Brain pericyte (primary cell): ENCODE measurements at places on chromosomes 6 and 20.

DNA sequence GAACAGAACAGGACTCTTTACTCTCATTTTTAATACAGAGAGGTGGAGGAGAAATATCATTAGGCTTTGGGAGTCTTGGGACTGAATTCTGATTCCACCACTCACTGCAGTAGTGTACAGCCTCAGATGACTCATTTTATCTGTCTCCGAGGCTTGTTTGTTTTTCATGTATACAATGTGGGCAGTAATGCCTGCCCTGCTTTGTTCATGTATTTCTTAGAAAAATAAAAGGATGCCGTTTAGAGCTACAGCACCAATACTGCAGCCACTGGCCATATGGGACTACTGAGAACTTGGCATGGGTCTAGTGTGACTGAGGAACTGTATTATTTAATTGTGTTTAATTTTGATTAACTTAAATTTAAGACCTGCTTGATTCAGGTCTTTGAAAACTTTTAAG, 41.2 kb upstream of the JAG1 start:
- no peak for DNase-seq

DNA sequence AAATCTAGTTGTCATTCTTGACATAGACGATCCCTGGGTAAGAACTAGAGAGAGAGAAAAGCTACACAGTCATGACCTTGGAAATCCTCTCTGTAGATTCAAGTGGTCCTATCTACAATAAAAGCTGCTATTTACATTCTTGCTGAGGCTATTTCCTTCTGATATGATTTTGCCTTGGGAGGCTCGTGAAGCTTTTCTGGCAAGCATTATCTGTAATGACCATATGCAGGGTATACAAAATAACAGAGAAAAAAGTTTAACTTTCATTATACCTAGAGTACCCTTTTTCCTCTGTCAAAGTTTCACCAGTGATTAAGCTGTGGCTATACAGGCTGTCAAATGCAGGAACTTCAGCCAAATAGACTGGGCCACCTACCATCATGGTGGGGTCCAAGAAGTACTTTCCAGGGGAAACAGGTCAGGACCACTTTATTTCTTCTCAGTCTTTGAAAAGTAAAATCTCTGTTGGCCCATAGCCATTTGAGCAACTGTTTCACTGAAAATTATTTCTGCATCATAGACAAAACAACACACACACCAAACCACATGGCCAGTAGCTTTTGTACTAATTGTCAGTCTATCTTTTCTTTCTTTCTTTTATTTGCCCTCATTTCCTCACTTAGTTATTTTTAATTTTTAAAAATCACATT, 677.0 kb upstream of the ID4 start:
- no peak for DNase-seq

DNA sequence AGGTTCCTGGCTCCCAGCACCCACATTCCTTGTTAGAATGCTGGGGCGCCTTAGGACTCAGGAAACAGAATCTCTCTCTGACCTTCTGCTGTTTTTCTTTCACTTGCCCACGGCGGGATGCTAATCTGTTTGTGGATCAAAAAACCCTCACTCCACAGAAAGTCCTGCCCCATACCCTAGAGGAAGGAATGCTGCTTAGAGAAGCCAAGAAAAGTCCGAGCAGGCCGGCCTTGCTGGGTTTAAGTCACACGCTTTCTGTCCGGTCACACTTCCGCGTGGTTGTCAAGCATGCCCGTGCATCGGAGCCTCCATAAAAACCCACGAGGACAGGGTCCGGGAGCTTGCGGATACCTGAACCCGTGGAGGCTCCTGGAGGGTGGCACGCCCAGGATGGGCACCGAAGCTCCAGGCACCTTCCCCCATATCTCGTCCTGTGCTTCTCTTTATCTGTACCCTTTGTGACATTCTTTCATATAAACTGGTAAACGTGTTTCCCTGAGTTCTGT, 223.1 kb downstream of the NRN1 start:
- no peak for DNase-seq

DNA sequence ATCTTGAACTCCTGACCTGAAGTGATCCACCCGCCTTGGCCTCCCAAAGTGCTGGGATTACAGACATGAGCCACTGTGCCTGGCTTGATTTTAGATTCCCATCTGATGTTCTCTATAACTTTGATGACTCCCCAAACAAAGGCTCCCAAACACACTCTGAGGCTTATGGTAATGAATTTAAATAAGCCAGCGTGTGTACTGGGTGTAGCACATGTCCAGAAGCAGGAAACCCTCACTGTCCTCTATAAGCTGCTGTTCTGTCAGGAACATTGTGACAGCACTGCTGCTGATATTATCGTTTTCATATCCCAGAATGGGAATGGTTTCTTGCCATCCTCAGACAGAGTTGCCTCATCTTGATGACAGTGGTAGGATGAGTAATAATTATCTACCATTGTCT, 54.1 kb upstream of the SALL4 start:
- DNase-seq = no peak

DNA sequence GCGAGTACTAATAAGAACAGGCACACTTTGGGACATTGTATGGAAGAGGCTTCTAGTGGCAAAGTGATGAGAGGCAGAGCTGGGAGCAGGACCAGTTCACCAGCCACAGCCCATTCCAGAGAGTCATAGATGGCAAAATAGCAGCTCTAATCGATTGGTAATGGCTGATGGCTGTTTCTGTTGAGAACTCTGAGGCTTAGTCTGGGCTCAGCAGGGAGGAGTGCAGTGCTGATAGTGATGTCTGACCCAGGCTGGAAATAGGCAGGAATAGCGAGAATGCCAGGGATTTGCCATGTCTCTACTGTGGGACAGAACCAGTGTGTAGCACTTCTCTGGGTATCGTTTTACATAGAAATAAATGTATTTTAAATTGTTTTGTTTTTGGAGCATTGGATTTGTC, 620.0 kb upstream of the FLRT3 start:
- no peak for DNase-seq

DNA sequence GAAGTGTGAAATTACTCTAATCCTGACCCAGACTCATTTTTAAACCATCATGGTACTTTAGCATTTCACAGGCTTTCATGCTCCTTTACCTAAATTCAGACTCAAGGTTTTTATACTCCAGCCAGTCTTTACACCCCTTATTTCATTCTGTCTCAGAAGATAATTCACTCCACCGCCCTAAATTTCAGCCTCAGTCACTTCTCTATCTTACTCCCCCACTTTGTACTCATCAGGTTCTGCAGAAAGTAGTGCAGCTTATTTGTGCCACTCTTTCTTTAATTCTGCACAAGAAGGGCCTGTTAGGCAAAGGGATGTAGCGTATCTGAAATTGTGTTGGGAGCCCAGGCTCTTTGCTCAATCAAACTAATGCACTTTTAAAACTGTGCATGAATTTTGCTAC, 205.5 kb downstream of the ARHGAP18 start:
- no peak for DNase-seq

DNA sequence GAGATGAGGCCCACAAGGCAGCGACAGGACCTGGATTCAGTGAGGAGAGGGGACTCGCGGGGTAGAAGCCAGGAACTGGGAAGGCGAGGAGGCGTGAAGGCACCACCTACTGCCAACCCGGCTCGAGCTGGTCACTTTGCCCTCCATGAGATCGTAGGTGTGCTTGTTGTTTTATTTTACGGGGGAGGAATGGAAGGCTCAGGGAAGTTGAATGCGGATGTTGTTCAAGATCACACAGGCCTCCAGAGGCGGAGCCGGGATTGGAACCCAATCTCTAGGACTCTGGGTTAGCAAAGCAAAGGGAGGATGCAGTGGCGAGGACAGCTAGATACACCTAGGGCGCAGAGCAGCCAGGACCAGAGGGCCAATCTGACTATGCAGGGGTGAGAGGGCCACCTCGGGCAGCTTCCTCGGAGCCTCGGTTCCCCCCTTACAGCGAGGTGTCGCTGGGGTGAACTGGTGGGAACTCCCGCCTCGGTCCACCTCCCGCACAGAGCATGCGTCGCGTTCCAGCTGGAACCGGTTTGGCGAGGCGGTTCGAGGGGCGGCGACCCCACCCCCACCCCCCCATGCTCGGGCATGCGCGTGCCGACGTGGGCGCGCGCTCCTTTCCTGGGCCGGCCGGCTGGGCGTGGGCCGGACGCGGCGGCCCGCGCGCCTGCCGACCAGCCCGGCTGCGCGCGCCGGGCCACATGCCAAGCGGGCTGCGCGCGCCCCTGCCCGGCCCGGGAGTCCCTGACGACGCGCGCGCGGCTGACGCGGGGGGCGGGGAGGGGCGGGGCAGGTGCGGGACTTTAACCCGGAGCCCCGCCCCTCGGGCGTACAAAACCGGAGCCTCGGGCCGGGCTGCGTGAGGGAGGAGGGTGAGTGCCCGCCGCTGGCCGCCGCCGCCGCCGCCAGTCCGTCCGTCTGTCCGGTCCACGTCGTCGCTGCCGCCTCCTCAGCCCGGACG, 80.4 kb upstream of the MYL9 start:
- peak; percentile 51 for DNase-seq

DNA sequence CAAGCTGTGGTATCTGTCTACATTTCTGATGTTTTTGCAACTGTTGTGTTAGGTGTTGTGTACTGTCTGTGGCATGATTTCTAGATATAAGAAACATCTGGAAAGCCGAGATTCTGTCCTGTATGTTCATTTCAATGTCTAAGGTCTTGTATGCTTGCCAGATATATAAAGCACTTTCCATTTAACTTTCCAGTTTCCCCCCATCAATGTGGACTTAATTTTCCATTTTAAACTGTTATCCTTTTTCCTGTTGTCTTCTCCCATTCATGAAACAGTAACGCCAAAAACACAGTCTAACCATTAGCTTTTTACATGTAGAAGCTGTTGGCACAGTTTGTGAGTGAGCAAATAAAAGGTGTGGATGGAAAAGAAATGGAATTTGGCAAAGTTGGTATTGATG, 181.6 kb downstream of the FARS2 start:
- no peak for DNase-seq

GRCh38 chr6:55212156-55212555, 37.8 kb downstream of the HCRTR2 start:
- DNase-seq = no peak

- DNase-seq = no peak
These were observed 85.8 kb downstream of the SLC35F1 start for GRCh38 chr6:117992856-117993255.

DNA sequence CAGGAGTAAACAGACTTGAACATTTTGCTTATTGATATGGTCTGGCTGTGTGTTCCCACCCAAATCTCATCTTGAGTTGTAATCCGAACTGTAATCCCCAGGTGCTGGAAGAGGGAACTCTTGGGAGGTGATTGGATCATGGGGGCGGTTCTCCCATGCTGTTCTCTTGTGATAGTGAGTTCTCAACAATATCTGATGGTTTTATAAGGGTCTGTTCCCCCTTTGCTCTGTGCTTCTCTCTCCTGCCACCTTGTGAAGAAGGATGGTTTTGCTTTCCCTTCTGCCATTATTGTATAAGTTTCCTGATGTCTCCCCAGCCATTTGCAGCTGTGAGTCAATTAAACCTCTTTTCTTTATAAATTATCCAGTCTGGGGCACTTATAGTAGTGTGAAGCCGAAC, 40.0 kb downstream of the MYLIP start:
- DNase-seq = no peak

GRCh38 chr6:132820629-132821381, 6.4 kb downstream of the RPS12 start:
- DNase-seq = no peak

DNA sequence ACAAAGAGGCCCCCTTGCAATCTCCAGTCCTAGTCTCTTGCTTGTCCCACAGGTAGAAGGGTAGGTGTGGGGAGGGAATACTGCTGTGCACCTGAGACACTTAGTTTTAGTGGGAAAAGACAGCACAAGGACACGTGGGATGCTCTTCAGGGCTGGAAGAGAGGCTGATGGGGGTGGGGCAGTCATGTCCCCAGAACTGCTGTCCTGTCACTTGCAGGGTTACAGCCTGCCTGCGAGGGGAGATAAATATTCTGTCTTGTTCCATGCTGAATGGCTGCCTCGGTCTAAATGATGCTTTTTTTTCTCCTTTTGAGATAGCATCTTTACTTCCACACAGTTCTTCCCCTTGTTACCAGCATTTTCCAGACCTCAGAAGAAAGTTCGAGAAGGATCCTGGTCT, 106.2 kb downstream of the SLC24A3 start:
- DNase-seq = no peak

- DNase-seq = no peak
These were observed 322.7 kb downstream of the SYNE1 start for GRCh38 chr6:152314483-152314832.

- DNase-seq = no peak
These were observed 173.5 kb downstream of the LMBRD1 start for GRCh38 chr6:69623357-69623756.

DNA sequence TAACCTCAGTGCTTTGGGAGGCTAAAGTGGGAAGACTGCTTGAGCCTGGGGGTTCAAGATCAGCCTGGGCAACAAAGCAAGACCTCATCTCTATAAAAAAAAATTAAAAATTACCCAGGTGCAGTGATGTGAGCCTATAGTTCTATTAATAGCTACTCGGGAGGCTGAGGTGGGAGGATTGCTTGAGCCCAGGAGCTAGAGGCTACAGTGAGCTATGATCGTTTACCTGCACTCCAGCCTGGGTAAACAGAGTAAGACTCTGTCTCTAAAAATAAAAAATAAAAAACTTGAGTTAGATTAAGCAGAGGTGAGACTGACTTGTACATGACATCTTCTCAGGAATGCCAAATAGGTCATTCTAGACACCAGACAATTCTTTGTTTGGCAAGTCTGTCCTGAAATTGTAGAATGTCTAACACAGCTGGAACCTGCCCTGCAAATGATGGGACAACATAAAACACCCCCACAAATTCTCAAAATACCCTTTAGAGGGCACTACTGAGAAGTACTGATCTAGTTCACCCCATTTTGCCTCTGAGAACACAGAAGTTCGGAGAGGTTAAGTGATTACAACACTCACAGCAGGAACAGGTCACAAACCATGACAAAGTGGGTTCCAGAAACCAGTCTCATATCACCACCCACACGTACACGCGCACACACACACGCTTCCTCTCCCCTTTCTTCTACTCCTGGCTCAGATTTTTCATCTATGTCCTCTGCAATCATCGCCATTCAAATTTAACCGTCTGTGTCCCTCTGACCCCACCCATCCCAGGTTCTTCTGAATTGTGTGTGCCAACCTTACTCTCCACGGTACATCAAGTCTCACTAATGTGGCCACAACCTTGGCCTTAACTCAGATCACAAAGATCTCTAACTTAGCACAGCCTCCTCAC, 38.3 kb downstream of the ARHGAP18 start:
- DNase-seq = no peak

DNA sequence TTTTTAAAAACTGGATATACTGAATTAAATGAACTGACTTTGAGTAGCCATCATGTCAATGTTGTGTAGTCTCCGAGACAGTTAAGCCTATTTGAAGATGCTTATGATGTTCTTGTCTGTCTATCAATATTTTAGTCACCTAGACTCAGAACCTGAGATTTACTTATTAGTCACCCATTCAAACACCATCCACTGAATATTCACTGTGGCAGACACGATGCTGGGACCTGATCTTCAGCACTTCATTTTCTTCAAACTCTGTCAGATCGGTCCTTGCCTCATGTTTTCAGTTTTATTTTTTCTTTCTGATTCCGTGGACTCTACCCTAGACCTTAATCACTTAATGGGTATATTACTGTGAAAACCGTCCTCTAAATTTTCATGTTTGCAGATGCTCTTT, 123.7 kb upstream of the MCHR2 start:
- no peak for DNase-seq
